ENCODE measurements at places on chromosomes 2 and 18.

DNA sequence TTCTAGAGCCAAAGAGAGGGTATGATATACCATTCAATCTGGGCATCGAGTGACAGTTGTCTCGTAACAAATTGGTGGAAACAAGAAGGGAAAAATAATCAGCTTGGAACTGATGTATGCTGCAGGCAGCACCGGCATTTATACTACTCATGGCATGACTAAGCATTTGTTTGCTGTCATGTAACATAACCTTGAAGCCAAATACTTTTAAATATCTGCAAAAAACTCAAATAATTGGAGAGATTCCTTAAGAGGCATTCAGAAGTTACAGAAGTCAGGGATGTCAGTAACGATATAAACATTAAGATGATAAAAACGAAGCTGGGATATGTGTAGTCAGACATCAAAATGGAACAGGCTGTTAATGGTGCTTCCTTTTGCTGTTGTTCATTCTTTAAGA is 157.3 kb upstream of the MMADHC start:
- no peak for DNase-seq

- DNase-seq, result no peak
Observed at GRCh38 chr2:209086761-209087160, 337.1 kb upstream of the MAP2 start.

GRCh38 chr18:10265560-10266333 is 188.7 kb upstream of the APCDD1 start:
- DNase-seq, result no peak

- DNase-seq, result no peak
Observed at GRCh38 chr2:202024871-202025270, 8.8 kb upstream of the FZD7 start.

DNA sequence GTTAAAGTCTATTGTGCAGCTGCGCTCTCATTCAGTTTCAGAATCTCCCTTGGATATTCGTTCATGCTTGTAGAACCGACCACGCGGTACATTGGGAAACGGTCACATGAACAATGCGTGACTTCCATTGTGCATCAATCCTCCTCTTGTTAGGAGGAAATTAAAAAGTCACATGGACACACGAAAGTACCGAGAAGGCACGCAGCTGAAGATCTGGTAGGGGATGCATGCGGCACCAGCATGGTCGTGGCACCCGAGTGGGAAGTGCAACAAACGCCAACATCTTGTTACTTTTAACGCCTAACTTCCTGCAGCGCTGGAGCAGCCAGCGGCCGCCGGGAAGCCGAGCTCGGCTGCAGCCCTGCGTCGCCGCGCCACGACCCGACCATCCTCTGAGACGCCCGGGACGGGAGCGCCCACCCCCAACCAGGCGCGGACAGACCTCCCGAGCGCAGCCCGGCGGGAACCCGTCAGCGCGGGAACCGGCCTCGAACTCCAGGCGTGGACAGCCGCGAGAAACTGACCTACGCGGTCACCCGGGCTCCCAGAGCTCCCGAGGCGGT is 412 bp downstream of the OSBPL1A start:
- peak; percentile 28 for DNase-seq

DNA sequence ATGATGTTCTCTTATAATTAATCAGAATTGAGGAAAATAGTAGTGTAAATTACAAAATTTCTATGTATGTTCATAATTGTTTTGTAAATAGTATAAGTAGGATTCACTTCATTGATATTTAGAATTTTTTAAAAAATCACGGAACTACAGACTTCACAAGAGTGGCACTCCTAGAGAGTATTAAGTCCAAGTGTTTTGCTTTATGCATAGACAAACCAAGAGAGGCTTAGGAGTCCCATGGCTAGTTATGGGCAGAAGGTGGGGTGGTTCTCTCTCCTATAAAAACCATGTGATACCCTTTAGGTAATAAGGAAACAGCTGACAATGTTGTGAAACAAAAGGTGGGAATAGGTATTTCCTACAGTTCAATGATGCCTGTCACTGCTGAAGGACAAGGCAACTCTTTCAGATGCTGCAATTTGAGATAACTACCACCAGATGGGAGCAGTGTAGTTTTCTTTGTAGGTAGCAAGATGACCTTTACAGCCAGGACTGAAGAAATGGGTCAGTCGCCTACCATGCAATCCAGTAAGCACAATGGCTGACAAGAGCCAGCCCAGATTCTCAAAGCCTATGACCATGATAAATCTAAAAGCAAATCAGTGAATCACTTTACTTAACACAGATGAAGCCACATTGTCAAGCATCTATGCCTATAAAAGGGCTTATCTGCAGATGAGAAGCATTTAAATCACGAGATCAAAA is 83.9 kb downstream of the AAK1 start:
- peak; percentile 22 for DNase-seq

GRCh38 chr2:111194835-111195621 is 74.3 kb downstream of the BCL2L11 start:
- DNase-seq, result no peak

DNA sequence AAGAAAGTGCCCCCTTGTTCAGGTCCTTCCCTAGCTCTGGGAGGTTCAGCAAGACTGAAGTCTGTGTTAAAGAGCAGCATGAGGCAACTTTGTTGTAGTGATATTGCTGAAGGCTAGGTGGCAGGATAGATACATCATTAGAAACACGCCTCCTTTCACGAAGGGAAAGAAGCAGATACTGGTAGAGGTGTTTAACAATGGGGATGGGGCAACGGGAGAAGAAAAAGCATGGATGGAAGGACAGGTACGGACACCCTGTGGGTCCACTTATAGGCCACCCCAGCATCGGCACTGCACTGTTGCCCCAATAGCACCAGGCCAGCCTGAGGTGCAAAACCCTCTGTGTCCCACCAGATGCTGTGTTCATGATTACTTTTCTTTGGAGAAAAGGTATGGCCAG is 3.5 kb upstream of the IGFBP5 start:
- peak; percentile 62 for DNase-seq

DNA sequence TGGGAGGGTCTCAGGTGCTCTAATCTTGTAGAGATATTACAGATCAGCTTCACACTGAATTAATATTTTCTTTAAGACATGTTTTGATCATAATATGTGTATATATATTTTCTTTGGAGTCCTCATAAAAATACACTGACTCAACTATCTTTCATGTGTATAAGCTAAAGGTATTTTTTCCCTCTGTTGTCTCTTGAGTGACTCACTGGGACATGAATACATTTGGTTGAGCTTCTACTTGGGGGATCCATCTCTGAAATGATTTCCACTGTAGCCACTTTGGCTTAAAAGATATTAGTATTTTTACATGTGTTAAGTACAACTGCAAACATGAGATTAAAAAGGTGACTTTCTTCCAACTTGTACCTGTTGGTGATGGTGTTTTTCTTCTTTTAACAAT is 140.8 kb downstream of the TTN start:
- no peak for DNase-seq

- no peak for DNase-seq
Observed at GRCh38 chr2:214648520-214648919, 161.0 kb downstream of the BARD1 start.

- no peak for DNase-seq
Observed at GRCh38 chr2:147867050-147867449, 22.2 kb downstream of the ACVR2A start.

DNA sequence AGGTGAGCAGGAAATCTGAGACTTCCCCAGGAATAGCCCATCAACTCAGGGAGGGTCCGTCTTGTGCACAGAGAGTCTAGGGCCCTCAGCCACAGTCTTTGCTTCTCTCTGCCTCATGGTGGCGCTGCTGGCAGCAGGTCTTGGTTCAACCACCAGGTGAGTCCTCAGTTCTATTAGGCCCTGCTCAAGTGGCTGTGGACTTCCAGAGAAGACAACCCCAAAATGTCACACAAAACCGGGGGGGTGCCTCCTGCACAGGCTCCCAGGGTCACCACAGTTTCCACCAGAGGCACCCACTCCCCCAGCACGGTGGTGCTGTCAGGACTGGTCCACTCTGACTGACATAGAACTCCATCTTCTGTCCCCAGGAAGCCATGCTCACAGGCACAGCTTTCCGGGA is 2.4 kb upstream of the CHRNG start:
- no peak for DNase-seq

DNA sequence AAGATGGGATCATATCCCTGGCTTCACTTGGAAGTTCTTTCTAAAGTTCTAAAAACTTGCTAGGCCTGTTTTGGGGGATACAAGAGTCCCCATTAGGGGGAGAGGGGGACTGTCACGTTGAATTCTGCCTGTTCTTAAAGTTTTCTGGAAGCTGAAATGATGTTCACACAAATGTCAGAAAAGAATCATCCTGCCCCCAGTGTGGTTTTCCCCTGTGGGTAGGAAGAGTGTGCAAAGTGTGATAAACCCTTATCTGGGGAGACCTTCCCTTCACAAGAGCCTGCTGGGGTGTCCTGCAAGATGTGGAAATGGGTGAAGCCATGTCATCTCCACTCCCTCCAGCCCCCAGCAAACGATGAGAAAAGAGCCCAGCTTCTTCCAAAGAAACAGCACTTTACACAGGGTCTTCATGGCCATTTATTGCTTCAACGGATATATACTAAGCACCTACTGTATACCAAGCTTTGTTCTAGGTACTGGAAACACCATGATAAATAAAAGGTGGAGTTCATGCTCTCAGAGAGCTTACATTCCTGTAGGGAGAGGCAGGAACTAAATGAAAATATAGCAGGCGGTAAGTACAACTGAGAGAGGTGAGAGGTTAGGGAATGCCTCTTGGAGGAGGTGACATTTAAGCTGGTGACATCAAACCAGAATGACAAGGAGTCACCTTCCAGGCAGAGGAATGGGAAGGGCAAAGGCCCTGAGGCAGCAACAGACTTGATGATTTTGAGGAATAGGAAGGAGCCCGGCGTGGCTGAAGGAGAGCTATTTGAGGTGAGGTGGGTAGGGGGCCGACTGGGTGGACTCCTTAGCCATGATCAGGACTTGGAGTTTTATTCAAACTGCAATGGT is 1.6 kb downstream of the MFSD2B start:
- no peak for DNase-seq

DNA sequence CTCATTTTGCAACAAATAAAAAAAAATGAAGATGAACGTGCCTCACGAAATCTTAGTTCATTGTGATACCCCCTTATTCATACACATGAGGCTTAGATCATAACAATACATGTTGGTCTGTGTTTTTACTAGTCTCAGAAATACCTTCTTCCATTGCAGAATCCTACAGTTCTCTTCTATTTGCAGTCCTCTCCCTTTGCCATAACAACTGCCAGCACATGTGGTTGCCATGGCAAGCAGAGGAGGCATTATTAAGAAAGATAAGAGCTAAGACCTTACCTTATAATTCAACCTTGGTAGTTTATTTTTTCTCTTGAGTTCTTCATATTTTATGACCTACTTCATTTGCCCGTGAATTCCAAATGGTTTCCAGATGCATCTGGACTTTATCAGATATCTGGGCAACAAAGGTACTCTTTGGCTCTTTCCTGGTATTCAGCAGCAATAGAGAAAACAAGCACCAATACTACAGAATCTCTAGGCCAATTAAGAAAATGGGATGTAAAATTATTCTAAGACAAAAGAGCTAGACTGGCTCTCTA is 524.0 kb downstream of the CMPK2 start:
- DNase-seq, result no peak

DNA sequence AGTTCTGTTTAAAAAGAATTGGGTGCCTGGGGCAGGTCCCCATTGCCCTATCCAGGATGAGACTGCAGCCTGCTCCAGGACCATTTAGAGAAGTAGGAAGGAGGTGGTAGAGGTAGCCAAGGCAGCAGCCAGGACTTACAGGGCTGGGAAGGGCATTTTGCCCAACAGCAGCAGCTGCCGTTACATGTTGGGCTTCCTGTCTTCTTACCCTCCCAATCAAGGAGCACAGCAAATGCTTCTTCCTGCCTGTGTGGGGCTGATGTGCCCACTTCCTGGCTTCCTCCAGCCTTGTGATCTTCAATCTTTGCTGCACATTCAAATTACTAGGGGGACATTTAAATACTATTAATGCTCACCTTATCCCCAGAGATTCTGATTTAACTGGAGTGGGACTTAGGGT is 112.0 kb downstream of the QPCT start:
- no peak for DNase-seq

DNA sequence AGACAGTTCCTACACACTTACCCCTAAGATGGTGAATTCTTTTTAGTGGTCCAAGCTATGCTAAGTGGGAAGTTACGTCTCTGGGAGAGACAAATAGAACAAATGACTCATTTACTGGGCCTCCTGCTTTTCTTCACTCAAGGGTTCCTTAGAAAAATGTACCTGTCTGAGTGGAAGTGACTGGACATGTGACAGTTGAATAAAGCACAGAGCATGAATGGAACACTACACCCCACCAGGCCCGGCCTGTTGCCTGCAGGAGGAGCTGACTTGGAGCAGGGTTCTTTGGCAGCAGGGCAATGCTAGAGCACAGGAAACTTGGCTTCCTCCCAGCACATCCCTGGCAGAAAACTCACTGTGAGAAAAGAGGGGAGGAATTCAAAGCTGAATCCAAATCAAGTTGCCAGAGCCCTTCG is 451.0 kb upstream of the SETBP1 start:
- no peak for DNase-seq

DNA sequence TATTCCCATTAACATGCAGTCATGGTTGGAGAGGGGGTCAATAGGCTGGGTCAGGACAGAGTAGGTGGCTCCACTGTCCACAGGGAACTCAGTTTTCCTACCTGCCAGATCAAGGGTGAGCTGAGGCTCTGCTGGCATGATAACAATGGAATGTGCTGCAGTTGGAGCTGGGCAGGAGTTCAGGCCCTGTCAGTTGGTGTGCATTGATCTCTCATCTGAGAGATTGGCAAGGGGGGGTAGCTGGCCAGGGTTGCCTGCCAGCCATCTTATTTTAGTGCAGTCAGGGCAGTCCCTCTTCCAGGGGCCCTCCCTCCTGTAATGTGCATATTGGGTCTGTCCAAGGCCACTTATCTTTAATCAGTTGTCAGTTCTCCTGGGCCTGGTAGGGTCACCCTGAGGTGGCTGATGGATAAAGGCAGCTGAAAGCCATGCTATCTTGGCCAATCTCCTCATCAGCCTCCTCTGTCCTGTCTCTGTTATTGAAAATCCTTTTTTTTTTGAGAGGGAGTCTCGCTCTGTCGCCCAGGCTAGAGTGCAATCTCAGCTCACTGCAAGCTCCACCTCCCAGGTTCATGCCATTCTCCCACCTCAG is 38.1 kb upstream of the CCBE1 start:
- DNase-seq, result no peak

DNA sequence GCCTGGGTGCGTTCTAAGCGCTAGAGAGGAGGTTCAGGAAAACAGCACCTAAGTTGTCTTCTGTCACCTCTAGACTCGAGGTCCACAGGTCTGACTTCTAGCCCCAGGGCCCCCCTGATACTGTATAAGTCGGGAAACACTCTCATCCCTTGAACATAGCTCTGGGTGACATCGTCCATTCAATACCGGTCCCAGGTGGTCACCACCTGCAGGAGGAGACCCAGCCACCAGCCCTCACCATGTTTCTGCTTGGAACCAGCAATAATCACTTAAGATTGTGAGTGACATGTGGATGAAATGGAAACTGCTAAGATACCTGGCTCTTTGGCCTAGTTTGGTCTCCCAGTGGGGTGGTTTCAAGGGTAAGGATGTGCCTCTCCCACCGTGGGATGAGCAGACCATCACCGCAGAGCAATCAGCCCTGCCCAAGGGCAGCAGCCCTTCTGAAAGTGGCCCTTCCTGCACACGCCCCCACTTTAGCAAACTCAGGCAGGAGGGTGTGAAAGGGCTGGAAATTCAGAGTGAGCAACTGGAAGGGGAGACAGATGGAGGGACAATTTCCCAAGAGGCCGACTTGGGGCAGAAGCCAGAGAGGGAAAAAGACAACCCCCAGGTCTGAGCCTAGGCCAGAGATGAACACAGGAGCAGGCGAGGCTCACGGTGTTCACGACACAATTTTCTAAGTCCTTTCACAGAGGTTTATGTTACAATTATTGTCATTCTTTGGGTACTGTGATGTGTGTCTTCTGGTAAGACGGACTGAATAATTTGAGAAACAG is 95.2 kb downstream of the ZNF516 start:
- DNase-seq, result no peak

- no peak for DNase-seq
Observed at GRCh38 chr2:224894356-224894755, 147.9 kb downstream of the DOCK10 start.
